ENCODE measurements at places on chromosomes 16 and 17.

- DNase-seq = peak; percentile 59
These were observed at the start of gene RTN4RL1 for GRCh38 chr17:2025220-2025621. TSS of gene RTN4RL1 (minus strand) at chr17:2025334. CDS start at chr17:2024865, 469 bp downstream.

- DNase-seq = no peak
These were observed 20.6 kb upstream of the COL1A1 start for GRCh38 chr17:50221864-50222545.

DNA sequence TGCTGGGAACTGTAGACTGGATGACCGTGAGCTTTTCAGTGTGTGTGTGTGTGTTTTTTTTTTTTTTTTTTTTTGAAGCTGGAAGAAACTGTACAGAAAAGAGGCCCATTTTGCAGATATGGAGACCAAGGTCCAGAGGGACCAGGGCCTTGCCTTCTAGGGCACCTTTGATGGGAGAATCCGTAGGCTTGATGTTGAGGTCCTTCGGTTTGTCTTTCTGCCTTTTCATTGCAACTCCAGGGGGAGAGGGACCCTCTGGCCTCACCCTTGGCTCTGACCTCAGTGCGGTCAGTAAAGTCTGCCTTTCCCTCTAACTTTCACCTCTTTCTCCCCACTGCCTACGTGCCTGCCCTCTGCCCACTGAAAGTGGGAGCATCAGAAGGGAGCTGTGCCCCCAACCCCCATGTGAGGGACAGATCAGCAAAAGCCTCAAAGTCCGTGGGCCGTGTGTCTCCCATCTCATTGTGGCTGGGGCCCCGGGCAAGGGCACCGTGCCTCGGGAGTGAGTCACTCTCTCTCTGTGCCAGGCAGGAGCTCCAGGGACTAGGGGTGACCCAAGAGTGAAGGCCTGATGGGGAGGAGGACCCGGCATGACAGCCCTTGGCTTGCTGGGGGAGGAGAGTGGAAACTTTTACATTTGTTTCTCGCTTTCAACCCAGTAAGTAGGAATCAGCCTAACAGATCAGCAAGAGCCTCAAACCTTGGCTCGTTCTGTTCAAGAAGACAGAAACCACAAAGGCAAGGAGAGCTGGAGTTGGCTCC, 123.6 kb downstream of the CMIP start:
- no peak for DNase-seq

- DNase-seq = no peak
These were observed 60.4 kb downstream of the NDEL1 start for GRCh38 chr17:8496081-8496480.

DNA sequence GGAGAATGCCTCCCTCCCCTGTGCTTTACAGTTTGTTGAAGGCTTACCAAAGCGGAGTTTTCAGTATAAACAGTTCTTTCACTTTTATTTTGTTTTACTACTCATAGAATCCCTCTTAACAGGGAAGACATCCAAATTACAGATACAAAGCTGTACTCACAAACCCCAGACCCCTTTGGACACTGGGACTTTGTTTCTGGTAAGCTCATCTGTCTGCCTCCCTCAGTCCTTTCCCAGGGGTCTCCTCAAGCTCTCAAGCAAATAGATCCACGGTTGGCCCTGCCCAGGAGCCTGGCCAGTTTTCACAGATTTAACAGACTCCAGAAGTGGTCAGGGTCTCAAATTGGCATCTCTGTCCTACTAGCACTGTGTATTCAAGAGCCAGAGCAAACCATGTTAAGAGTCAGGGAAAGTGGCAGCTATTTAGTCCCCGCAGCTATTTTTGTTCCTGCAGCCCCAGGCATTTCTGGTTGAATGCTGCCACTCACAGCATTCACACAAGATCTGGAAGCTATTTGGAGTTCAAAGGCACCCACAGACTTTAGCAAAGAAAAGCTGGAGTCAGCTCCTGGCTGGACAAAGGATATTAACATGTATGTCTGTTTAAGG, 54.2 kb downstream of the TMEM100 start:
- no peak for DNase-seq

- DNase-seq = no peak
These were observed 88.4 kb upstream of the CIBAR2 start for GRCh38 chr16:85200471-85201278.

DNA sequence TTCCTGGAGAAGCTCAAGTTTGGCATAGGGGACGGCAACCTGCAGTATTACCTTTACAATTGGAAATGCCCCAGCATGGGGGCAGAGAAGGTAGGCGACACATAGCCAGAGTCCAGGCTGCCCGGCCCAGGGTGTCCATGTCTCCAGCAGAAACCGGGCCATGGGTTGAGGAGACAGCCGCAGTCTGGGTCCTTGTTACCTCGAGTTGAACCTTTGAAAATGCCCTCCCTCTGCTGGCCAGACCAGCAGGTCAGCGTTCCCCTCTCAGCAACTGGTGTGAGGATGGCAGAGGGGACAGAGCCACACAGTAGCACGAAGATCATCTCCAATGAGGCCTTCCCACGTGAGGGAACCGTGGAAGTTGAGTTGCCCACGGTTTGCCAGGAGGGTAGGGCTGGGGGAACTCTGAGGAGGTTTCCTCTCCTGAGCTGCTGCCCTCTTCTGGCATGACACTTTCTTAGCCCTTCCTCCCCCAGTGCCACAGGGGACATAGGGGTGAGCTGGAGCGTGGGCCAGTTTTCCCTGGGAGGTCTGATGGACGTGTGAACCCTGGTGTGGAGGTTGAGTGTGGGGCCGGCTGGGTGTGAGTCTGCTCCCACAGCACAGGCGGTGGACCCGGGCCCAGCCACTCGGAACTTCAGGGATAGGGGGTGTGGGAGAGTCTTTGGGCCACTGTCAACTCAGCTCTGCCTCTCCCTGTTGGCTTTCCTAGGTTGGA, 27.2 kb downstream of the PLCD3 start:
- no peak for DNase-seq

- DNase-seq = peak; percentile 34
These were observed 137.9 kb downstream of the CDH11 start for GRCh38 chr16:64983963-64984362.

GRCh38 chr17:27293359-27293897, 486 bp upstream of the WSB1 start:
- no peak for DNase-seq

GRCh38 chr17:73371836-73372235, 60.0 kb upstream of the CDC42EP4 start:
- no peak for DNase-seq

GRCh38 chr16:12157517-12158093, 181.1 kb downstream of the SNX29 start:
- DNase-seq = no peak

DNA sequence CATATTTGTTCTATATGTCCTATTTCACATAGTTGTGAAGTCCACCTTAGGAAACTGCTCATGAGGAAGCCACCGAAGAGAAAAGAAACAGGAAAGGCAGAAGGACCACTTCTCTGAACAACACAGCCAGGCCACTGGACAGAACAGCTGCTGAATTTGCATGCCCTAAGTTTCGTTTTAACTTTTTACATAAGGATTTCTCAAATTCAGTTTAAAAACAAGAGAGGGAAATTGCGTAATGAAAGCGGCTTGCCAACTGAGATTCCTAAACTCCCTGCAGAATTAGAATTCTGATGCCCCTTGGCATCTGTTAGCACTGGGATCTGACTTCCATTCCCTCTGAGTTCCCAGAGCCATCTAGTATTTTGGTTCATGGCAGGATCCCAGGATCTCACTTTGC, 5.0 kb upstream of the CCL8 start:
- DNase-seq = no peak

DNA sequence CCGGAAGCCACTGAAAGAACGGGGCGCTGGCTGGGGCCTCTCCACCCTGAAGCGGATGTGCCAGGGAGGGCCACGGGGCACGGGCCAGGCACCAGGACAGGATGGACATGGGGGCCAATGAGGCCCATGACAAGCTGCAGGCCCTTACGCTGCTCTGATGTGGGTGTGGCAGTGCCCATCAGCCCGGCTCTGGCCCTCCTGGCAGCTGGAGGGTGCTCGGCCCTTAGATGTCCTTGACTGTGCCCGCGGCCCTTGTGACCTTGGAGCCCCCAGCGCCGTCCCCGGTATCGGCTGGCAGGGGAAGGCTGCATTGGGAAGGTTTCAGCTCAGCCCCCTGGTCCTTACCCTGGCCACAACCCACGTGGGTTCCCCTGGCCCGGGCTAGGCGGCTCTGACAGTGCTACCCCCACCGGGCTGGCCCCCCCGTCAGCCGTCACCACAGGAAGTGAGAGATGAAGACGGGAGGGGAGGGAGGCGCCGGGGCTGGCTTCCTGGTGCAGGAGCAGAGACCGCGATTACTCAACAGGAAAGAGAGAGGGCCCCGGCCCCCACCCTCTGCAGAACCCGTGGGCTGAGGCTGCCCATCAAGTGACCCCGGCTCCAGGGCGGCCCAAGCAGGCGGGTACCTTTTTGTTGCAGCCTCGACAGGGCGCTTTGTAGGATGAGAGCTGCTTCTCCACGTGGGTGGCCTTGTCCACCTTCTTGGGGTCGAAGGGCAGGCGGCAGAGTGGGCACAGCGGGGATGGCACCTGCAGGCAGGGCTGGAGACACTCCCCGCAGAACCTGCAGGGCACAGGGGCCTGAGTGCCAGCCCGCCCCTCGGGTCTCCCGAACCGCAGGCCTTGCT, 5.3 kb downstream of the RNF166 start:
- DNase-seq = peak; percentile 39
